Retinal pigment epithelial cell (primary cell): ENCODE measurements at places on chromosomes 6 and 20.

DNA sequence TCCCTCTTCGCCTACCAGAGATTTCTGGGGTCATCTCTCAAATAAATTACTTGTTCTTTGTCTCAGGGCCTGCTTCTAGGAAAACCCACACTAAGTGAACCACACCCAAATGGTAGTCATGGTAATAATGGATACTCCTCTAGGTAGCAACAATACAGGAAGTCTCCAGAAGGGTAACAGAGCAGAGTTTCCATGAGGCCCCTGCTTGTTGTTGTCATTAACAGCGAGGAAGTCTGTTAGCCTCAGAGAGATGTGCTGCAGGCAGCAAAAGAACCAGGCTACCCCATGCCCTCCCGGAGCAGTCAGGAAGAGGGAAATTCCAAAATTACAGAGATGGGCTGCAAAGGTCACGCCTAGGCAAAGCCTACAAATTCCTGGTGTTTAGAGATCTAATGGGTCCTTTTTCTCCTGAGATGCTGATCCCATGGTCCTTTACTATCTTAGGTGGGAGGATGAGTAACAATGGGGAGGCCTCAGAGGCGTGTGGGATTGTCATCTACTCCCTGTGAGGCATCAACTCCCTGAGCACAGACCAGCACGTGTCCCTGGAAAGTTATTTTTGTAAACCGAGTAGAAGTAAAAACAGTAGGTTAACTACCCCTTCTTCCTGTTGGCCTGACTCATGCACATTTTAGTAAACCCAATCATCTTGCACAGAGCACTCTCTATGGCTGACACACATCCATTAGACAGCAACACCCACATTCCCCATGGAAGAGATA, 10.1 kb downstream of the ISM1 start:
- DNase-seq = no peak

DNA sequence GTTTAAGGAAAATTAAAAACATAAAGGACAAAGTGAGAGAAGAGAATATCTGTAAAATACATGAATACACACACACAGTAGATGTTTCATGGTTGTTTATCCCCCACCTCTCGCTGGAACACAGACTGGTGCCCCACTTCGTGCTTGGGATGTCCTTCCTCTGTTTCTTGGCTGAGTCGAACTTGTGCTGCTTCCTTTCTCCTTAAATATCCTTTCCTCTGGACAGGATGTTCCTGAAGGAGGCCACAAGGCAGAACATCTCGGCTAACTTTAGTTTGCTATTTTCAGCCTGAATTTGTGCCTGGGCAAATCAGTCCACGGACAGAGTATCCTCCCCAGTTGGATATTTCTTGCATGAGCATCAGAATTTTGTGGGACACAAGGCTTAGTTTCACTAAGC, 54.7 kb upstream of the ZMYND8 start:
- no peak for DNase-seq

DNA sequence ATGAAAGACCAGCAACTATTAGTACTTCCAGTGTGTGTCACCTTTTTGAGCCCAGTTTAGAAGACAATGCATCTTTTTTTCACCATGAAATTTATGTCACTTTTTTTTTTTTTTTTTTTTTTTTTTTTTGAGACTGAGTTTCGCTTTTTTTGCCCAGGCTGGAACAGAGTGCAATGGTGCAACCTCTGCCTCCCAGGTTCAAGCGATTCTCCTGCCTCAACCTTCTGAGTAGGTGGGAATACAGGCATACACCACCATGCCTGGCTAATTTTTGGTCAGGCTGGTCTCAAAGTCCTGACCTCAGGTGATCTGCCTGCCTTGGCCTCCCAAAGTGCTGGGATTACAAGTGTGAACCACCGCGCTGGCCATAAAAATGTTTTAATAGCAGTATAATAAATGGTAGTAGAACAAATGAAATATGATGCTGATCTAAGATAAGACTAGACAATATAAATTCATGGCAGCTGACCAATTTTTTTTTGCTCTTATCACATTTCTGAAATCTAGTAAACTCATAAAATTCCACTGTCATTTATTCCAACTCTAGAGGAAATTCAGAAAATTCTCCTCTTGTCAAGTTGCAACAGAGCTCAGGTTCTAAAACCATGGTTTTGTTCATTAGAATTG, 21.3 kb downstream of the NHSL1 start:
- DNase-seq = no peak

DNA sequence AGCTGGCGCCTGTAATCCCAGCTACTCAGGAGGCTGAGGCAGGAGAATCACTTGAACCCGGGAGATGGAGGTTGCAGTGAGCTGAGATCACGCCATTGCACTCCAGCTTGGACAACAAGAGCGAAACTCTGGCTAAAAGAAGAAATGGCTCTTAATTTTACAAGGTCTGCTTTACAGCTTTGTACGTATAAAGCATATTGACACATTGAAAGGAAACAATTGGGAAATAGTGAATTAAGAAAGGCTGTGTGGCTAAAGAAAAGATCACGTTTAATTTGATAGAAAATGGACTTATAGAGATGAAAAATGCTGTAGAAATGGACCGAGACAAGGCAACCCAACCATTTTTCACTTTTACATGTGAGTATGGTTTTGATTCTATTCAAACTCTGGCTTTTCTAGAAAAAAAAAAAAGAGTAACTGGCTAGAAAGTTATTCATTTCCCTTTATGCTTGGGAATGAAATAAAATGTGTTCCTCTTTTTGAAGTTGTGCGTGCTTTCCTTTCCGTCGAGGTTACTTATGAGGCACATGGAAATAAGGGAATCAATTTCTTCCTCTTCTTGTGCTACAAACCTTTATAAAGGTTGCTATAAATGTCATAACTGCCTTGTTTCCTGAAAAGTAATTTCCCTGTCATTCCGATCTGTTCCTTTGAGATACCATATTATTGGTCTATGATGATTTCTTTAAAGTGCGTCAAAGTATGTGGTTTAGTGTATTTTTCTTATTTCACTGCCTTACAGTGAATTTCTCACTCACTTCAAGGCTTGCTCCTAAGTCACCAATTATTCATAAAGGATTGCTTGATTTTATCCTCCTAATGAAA, 29.4 kb downstream of the PFDN4 start:
- no peak for DNase-seq

DNA sequence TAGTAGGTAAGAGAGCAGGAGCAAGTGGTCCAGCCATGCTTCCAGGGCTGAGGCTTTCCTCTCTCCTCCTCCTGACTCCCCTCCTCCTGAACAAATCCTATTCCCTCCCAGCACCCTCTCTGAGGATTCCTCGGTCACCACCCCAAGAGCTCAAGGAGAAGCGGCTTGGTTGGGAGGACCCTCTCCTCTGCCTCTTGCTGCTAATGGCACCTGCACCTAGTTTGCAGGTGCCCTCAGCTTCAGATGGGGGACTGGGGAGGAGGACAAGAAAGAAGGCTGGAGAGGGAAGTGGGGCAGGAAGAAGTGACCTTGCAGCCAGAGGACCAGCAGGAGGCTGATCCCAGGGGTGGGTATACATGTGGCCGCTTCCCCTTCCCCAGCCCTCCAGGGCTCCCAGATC, 17.5 kb downstream of the NCR2 start:
- no peak for DNase-seq

GRCh38 chr6:42280966-42281533, 63.4 kb upstream of the MRPS10 start:
- DNase-seq = no peak

DNA sequence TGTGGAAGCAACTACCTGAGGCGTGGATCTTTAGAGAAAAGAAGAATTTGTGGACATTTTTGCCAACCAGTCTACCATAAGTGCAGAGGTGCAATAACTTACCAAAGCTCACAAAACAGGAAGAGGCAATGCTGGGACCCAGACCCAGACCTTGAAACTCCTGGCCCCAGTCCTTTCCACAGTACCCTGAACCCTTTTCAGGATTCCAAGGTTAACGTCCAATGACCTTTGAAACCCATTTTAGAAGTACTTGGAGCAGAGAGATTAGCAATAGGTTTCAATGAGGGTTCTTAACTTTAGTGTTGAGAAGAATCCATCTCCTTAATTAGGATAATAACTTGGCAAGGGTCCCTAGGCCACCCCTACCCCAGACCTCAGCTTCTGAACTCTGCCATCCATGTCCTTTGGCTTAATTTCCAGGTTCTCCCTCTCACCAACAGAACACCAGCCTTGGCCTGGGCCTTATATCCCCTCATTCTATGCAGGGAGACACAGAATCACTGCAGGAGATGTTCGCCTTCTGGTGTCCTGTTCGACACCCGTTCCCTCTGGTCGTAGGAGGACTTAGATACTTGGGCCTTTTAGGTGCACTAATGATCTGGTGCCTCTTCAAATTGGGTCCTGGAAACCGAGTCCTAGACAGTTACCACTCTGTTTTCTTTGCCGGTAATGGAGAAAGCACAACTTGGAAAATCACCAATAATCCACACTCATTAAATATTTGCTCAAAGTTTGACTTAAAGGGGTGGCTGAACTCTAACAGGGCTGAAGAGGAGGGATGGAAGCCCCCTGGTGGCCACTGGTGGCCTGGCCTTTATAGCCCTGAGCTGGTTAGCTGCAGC, 40.6 kb downstream of the ISM1 start:
- DNase-seq = peak; percentile 11

GRCh38 chr6:139608466-139609261, 234.2 kb upstream of the CITED2 start:
- no peak for DNase-seq

- peak; percentile 88 for DNase-seq
Measured at GRCh38 chr6:165987483-165988301, 180.0 kb downstream of the TBXT start.

- no peak for DNase-seq
Measured at GRCh38 chr20:10478930-10479329, 43.8 kb downstream of the SLX4IP start.

GRCh38 chr20:47031821-47032220, 137.2 kb downstream of the EYA2 start:
- no peak for DNase-seq

- DNase-seq = peak; percentile 14
Measured at GRCh38 chr6:151544453-151544852, 50.6 kb downstream of the CCDC170 start.

GRCh38 chr6:81938014-81938856, 185.8 kb upstream of the TENT5A start:
- DNase-seq = no peak

GRCh38 chr20:20567712-20568111, 144.7 kb downstream of the RALGAPA2 start:
- DNase-seq = no peak

DNA sequence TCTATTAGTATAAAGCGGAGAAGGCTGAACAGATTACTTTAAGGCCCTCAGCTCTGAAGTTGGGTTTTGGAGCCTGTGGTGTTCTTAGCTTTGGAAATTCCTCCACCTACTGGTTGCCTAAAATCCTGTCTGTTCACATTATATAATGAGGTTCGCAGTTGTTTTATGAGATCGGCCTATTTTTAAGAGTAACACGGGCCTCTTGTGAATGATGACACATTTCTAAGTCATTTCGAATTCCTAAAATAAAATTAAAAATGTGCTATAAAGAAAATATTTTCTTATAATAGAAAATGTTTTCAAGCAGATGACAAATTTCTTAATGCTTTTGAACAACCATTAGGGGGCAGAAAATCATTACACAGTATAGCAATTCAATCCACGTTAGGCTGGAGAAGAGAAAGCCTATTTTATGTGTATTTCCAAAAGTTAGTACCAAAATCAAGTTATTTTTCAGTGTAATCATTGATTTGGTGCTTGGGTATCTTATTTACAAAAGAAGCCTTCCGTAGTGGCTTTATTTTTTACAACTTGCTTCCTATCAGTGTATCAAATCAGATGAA, 15.8 kb upstream of the FAM8A1 start:
- peak; percentile 64 for DNase-seq

DNA sequence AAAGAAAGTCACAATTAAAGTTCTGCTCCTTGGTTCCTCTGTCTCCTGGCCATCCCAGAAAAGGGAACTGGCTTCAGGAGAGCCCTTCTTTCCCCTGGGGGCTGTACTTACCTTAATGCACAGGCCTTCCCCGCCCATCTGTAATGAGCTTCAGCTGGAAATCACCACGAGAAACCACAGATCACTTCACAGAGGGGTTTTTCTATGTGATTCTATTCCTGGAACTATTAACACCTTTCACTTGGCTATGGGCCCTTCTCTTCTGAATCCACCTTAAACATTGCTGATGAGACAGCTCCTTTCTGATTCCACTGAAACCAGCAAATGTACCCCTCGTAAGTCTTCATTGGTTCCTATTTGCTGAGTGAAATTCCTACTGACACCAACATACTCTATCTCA, 80.7 kb downstream of the FOXF2 start:
- DNase-seq = no peak

DNA sequence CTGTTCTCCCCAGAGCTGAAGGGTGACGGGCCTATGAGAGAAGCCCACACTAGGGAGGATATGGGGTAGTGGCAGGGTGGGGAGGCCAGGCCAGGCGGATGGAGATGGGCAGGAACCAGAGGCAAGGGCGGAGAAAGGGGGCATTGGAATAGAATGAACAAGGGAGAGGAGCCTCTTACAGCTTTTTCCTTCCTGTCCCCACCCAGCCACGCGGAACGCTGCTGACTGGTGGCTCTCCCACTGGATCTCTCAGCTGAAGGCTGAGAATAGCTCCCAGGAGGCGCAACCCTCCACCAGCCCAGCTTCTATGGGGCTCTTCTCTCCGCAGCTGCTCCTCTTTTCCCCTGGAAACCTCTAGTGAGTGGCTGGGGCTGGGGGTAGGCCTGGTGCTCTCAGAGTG, 10.8 kb downstream of the DLK2 start:
- no peak for DNase-seq

DNA sequence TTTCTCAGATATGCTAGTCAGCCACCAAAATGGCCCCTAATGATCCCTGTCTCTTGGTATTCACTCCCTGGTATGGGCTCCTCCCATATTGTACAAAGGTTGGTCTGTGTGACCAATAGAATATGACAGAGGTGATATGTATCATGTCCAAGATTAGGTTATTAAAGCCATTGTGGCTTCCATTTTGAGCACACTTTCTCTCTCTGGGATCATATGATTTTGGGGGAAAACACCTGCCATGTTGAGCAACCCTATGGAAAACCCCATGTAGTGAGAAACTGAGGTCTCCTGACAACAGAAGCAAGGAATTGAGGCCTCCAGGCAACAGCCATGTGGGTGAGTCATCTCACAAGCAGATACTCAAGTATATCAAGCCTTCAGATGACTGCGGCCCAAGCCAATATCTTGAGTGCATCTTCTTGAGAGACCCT, 7.1 kb upstream of the ZNF318 start:
- no peak for DNase-seq

- DNase-seq = no peak
Measured at GRCh38 chr20:18005170-18005989, 36.6 kb downstream of the MGME1 start.

DNA sequence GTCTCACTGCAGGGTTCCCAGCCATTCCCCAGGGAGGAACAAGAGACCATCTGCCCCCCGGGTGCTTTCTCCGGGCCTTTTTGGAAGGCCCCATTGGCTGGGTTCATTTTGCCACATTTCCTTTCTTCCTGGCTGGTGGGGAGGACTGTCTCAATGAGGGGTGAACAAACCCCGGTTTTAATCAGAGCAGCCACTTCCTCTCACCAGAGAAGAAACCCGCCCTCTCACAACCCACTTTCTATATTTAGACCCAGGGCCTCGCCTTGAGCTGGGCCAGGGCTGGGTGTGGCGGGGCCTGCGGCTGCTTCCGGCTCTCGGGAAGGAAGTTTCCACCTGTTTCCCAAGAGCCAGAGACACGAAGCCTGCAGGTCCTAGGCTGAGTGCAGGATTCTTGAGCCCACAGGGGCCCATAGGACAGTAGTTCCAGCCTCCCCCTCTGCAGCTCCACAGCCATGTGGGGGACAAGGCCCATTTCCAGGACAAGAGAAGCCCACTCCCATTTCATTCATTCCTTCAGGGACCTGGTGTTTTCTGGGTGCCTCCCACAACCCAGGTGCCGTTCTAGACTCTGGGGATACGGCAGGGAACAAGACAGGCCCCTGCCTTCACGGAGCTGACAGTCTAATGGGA, 41.8 kb downstream of the RBM38 start:
- no peak for DNase-seq

GRCh38 chr6:126376682-126377081, 36.8 kb downstream of the CENPW start:
- DNase-seq = no peak
